ENCODE measurements at places on chromosomes 16 and 17.

- DNase-seq = no peak
Measured at GRCh38 chr16:52569701-52570100, 22.8 kb upstream of the TOX3 start.

DNA sequence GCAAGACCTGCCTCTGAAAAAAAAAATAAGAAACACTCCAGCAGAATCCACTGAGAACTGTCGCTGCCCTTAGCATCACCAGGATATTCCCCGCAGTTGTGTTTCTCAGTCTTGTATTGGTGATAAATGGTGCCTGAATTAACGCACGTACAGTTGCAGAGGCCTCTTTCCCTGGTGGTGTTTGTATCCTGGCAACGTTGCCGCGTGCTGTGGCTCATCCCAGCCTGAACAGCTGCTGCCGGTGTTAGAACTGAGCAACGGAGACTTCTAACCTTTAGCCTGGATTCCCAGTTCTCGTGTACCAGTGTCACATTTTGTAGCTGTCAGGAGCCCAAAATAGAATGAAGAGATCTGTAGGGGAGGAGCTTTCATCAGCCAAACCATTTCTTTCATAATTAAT lies 4.8 kb downstream of the MLYCD start:
- DNase-seq = no peak

GRCh38 chr17:72887917-72888316 lies 204.6 kb downstream of the SLC39A11 start:
- no peak for DNase-seq

- no peak for DNase-seq
Measured at GRCh38 chr17:59328601-59329000, 2.9 kb upstream of the YPEL2 start.

DNA sequence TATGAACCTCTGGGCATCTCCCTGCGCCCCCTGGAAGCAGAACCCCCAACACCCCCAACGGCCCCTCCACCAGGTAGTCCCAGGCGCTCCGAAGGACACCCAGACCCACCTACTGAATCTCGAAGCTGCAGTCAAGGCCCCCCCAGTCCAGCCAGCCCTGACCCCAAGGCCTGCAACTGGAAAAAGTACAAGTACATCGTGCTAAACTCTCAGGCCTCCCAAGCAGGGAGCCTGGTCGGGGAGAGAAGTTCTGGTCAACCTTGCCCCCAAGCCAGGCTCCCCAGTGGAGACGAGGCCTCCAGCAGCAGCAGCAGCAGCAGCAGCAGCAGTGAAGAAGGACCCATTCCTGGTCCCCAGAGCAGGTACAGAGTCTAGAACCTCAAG lies 1.5 kb downstream of the BCL6B start:
- no peak for DNase-seq

GRCh38 chr16:60991886-60992285 lies 1044.4 kb downstream of the CDH8 start:
- DNase-seq = no peak

DNA sequence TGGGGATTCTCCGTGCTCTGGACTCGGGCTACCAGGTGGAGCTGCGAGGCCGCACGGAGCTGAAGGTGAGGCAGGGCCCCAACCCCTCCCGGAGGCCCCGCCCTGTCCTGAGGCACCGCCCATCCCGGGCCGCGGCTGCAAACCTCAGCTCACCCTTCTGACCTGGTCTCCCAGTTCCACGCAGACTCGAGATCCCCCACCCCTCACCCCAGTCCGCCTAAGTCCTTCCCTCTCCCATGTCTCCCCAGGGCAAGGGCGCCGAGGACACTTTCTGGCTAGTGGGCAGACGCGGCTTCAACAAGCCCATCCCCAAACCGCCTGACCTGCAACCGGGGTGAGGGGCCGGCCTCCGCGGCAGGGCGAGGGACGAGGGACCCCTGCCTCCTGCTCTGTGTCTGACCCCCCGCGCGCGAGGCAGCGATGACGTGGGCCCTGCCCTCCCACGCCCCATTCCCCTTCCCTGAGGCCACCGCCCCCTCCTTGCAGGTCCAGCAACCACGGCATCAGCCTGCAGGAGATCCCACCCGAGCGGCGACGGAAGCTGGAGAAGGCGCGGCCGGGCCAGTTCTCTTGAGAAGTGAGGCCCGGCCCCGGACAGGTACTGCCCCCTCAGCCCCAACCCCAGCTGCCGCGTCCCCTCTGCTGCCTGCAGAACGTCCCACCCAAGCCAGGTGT lies 13.7 kb downstream of the GUCY2D start:
- DNase-seq = peak; percentile 43

- DNase-seq = no peak
Measured at GRCh38 chr16:55489119-55489955, 10.3 kb downstream of the MMP2 start.

GRCh38 chr17:50139950-50140885 lies 10.3 kb upstream of the SAMD14 start:
- DNase-seq = peak; percentile 68

DNA sequence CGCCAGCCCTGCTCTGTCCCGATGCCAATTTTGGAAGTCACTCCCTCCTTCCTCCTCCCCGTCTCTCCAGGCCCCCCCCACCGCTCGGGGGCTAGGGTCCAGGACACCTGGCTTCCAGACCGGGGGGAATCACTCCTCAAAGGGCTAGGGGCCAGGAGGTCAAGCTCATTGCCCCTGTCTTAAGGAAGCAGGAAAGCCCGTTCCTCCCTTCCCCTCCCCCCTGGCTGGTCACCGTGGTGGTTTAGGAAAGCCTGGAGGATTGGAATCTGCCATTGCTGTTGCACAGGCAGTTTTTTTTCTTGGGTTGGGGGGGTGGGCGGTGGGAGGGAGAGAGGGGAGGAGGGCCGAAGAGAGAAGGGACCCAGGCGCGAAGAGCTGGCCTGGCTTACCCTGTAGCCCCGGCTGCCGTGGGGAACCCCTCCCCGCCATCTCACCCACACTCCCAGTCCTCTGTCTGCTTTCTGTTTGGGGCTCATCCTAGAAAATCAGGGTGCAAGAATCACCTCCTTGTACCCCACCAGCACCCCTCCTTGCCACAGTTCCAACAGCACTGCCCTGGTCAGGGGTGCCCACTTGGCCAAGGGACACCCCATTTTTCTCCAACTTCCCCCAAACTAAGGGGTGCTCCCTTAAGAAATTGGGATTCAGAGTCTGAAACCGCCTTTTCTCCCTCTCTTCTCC lies 2.9 kb upstream of the BCL6B start:
- no peak for DNase-seq

DNA sequence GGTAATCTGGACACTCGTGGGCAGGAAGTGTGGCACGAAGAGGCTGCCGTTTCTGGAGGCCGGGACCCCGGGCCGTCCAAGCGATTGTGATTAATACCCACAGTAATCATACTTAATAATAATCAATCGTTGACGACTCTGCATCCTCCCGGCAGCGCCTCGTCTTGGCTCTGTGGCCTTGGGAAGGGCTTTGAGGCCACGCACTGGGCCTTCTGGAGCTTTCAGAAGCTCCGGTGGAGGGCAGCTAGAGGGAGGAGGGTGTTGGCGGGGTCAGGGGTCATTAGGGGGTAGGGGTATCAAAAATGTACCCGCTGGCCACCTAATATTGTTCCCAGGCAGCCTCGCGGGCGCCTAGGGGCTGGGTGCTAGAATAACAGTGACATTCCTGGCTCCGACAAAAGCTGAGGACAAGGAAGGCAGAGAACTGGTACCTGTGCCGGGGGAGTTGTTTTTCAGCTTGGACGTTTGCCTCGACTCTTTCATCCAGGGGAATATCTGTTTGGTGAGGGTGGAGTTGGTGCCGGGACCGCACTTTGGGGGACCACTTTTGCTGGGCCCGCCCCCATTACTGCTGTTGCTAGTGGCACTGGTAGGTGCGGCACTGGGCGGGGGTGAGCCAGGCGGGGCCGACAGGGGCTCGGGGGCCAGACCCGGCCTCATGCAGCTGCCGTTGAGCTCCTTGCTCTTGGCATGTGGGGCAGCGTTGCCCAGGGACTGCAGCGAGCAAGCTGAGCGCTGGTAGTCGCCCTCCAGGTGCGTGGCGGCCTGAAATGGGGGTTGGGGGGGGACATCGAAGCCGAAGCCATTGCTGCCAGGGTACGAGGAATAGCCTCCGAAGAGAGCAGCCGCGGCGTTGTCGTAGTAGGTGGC lies 6.9 kb upstream of the HOXB2 start:
- no peak for DNase-seq

GRCh38 chr16:28596840-28597691 lies at the start of gene SULT1A2:
SULT1A2 (minus strand) TSS chr16:28597050; CDS start chr16:28595930, 1,120 bp downstream.
- DNase-seq = peak; percentile 25

GRCh38 chr17:54270499-54270898 lies 447.8 kb downstream of the KIF2B start:
- no peak for DNase-seq

GRCh38 chr16:78796221-78796866 lies 696.9 kb downstream of the WWOX start:
- peak; percentile 63 for DNase-seq

DNA sequence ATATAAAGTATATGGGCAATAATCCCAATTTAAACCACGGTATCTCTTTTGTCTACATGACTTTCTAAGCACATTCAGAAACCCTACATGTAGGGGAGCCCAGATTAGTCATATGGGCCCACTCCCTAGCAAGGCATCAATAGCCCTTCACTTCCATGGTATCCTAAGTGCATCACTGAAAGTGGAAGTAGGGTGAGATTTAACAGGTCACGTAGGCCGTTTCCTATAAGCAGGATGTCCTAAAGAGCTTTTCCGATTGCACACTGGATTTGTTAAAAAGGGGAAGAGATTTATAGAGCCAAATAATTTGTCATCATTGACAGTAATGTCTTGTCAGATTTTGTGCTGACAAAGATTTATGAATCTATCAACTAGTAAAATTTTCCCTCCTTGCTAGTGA lies 39.0 kb downstream of the CA4 start:
- no peak for DNase-seq

DNA sequence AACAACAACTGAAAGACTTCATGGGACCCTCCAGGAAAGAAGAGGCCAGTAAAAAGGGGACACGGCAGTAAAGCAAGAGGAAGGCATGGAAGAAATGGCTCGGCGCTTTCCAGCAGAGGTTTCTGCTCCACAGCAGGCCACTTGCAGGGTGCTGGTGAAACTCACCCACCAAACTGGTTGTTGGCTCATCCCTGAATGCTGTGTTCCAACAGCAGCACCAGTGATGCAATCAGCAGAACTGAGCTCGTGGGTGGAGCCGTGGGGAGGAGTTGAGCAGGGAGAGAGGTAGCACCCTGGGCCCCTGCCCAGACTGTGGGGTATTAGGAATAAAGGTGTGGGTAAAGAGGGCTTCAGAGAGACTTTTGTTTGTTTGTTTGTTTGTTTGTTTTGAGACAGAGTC lies 62.8 kb upstream of the ADCY9 start:
- no peak for DNase-seq

- DNase-seq = peak; percentile 25
Measured at GRCh38 chr16:48054881-48055601, 100.8 kb downstream of the ABCC12 start.
